Cardiac muscle cell (in vitro differentiated cells and primary cell): ENCODE measurements at places on chromosomes 1 and 21. TPM values are rescaled to one million over a fixed set of nuclear protein-coding genes. Genes with fewer than 3 reads are reported as not detected.

The SPRR2B gene
- total RNA-seq = not detected in 2 replicates

The ADGRL4 gene
- 0.07 and 0.12 TPM in 2 replicates for total RNA-seq

GRCh38 chr1:169604781-169605560 lies 18.7 kb upstream of the F5 start:
- no peak overlapping the region for H3K4me3 ChIP-seq
- H3K27ac ChIP-seq = no peak overlapping the region
- H3K4me1 ChIP-seq = no peaks in the 10 kb centered on the region
- no peak for DNase-seq

DNA sequence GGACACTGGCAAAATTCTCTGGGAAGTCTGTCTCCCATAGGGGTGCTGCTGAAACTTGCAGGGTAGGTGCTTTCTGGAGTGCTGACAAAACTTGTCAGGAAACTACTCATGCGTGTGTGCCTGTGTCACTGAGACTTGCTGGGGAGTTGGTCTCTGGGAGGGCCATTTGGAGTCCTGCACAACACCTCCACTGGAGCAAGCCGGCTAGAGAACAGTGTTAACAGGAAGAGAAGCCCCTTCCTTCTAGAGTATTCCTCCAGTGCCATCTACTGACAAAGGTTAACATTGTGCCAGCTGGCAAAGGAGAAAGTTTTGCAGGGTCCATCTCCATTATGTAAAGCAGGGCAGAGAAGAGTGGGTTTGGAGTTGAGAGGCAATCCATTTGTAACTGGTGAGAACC lies 30.0 kb downstream of the ZMYM4 start:
- peaks cover 6% of the 10 kb centered on the region for H3K4me1 ChIP-seq
- H3K4me3 ChIP-seq = no peak overlapping the region
- H3K36me3 ChIP-seq = peaks cover 4% of the 10 kb centered on the region
- DNase-seq = peak; percentile 62
- H3K27ac ChIP-seq = peak overlapping the region; percentile 82

- H3K4me1 ChIP-seq = no peaks in the 10 kb centered on the region
- H3K27ac ChIP-seq = no peak overlapping the region
Observed at GRCh38 chr1:110888641-110889040, 15.7 kb downstream of the CD53 start.

DNA sequence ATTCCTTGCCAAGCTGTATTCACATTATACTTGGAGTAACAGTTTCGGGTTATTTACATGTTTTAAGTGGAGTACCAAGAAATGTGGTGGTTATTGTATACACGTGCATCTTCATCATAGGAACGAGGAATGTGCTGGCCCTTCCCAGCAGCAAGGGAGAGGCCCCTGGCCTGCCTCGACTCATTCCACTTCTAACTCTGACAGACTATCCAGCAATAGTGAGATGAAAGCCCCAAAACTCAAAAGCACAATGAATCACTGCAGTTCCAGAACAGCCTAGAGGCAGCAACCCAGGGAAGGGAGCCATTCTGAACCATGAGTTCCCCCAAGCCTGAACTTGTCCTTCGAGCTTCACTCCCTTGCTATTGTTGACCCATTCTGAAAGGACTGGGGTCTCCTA lies 23.1 kb downstream of the FAM89A start:
- H3K27me3 ChIP-seq = no peaks in the 10 kb centered on the region
- H3K4me3 ChIP-seq = no peak overlapping the region
- no peak for DNase-seq
- no peaks in the 10 kb centered on the region for H3K4me1 ChIP-seq
- no peaks in the 10 kb centered on the region for H3K36me3 ChIP-seq
